ENCODE measurements at places on chromosomes 3 and 15. TPM values are rescaled to one million over a fixed set of nuclear protein-coding genes. Genes with fewer than 3 reads are reported as not detected.

Gene NTRK3
- 0.10 TPM for polyA plus RNA-seq

Gene ALDH1A2
- polyA plus RNA-seq, result 0.50 TPM

Gene TTLL13
- polyA plus RNA-seq, result 0.04 TPM

- no peak for DNase-seq
These were observed 160.7 kb downstream of the BBX start for GRCh38 chr3:107683447-107683846.

DNA sequence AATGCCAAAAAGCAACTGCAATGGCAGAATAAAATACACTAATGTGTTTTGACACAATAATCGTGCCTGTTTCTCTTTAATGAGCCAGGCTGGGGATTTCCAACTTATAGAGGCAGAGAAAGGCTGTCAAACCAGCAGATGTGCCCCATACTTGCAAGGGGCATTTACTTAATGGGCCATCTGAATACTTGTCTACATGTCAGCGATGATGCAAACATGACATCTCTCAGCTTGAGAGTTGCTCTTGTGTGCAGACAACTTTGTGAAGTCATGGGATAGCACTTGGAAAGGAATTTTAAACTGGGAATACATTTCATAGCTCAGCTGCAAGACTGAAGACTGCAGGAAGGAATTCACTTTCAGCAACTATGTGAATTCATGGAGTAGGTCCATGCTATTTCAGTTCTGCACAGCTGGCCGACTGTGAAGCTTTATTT is 127.4 kb upstream of the ADAMTS9 start:
- peak; percentile 6 for DNase-seq

DNA sequence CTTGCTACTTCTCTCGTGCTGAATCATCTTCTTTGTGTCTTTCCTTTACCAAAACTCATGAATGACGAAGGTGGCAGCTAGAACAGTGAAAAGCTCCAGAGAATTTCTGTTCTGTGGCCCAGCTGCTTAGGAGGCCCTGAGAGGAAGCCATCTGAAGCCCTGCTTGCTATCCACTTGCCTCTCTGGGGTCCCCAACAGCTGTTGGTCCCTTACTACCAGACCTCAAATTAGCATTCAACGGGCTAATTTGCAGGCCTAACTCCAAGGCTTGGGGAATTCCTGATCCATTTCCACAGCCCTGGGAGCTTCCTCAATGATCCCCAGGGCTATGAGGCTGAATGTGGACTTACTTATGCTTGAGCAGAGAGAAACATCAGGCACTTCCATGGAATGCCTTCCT is 37.5 kb upstream of the FSTL1 start:
- DNase-seq, result no peak

DNA sequence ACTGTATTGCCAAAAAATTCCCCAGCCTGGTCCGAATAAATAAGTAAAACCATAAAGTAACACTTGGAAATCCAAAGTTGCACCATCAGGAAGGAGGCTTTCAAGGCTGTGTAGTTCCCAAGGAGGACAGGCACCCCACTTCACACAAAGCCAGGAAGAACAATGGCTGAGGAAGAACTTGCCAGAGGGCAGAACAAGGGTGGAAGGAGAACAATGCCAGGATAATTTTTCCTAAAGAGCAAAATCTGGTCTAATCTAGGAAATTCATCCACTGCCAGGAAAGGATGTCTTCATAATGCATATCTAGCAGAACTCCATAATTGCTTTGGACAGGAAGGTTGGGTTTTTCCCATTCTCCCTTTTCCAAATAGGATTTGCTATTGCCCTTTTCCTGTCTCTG is 15.7 kb upstream of the ARID3B start:
- no peak for DNase-seq

DNA sequence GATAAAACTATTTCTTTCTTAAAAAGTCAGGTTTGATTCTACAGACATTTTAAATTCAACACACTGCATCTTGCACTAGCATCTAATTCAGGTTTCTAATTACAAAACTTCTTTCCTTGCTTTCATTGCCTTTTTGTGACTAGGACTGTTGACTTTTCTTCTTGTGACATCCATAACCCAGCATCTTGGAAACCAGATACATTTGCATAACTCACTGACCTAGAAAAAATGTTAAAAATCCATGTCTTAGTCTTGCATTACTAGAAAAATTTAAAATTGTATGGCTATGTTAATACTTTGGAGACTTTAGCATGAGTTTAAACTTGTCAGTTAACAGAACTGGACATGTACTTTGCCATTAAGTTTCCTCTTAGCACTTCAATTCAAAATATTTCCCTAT is 72.7 kb downstream of the DTWD1 start:
- DNase-seq, result no peak

DNA sequence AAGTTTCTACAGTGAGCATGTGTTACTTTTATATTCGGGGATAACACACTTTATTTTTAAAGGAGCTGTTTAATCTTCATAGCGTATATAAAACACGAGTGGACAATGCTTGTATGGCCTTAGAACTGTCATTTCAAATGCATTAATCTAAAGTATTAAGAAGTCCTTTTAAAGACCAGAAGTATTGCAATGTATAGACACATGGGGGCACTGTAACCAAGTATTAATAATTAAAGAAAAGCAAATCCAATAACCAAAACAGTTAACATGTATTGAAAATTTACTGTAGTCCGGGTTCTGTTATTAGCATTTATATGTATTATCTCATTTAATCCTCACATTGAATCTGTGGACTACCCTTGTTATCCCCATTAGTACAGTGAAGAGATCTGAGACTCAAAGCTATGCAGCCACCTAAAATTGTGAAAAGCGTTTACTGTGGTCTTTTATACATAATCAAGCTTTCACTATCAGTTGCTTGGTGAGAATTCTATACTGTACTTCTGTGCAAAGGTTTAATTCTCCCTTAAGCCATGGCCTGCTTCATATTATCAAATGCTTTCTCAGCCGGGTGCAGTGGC is 10.1 kb downstream of the ARL14 start:
- no peak for DNase-seq

DNA sequence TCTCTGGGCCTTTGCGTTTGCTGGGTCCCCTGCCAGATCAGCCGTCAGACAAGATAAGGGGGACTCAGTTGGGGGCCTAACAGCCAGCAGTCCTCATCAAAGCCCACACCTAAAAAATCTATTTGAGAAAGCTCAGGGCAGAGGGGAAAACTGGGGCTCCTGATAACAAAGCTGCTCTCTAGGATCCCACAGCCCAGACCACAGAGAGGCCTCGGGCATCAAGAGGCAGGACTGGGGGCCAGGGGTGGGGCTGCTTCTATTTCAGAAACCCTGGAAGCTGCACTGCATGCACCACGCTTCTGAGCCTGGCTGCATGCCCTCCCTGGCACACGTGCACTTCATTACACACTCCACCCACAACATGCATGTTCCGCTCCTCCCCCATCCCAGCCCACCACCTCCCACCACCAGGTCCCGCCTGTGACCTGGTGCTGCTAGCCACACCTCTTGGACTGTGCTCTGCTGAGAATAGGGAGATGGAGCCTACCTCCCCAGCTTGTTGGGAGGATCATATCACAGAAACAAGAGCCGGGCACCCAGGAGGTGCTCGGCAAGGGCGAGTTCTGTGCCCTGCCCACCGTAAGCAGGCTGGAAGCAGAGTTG is 26.6 kb downstream of the FBLN2 start:
- no peak for DNase-seq

GRCh38 chr3:114565216-114565615 is 271.4 kb downstream of the TIGIT start:
- no peak for DNase-seq

GRCh38 chr3:188197388-188197847 is 43.5 kb downstream of the LPP start:
- DNase-seq, result no peak

- DNase-seq, result no peak
These were observed 172.5 kb downstream of the ALDH1A2 start for GRCh38 chr15:57893040-57893439.

- no peak for DNase-seq
These were observed 155.7 kb downstream of the EEFSEC start for GRCh38 chr3:128309026-128309425.

GRCh38 chr3:84904816-84905555 is 53.8 kb upstream of the CADM2 start:
- DNase-seq, result no peak

GRCh38 chr3:119227070-119227850 is 13.4 kb downstream of the B4GALT4 start:
- DNase-seq, result no peak

DNA sequence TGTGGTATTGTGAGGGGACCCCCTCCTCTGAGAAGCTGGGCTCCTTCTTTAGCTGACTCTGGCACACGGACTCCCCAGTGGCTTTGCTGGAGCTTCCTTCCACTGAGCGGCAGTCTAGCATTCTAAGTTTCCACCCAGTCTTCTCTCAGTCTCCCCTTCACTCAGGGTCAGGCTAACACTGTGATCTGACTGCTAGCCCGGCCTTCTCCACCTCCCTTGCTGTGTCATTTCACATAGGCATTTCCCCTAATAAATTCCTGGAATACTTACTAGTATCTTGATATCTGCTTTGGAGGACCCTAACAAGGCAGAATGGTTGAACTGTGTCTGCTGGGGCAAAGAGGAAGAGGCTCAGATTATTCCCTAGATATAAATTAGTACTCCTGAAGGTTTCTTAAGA is 106.2 kb upstream of the THBS1 start:
- DNase-seq, result no peak

DNA sequence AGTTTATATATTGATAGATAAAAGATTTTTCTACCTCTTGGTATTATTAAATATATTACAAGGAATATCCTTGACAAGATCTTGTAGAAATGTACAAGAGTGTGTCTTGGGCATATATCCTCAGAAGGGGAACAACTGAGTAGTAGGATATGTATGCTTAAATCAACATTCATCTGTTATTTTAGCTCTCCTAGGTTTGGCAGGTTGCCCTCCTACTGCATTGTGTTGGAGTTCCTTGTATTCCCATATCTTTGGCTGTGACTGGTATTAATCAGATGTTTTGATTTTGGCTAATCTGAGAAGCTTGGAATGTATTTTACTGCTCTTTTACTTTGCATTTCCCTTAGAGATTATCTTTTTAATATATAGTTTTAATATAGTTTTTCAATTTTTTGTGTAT is 4.6 kb downstream of the MYRIP start:
- DNase-seq, result no peak

DNA sequence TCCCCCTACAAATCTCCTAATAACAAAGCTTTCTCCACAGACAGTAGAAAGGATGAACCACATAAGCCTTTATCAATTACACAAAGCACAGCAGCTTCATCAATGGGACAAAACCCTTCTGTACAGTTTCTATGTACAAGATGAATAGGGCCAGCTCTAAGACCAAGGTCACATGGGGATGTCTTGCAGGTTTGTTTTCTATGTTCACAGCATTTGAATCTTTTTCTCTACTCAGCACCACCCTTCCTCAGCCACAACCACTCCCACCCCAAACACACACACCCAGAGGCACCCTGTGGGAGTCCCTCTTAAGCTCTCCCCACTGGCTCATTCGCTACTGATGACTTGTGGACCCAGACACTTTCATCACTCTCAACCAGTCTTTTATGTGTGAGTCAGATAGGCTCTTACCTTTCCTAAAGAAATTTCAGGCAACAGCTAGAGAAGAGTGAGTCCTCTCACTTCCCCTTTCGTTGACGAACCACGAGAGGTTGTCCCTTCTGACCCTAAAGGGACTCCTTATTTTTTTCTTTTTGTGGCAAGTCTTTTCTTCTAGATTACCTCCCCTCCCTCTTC is 57.9 kb downstream of the ARHGAP31 start:
- no peak for DNase-seq

GRCh38 chr3:54549607-54550220 is 378.1 kb downstream of the LRTM1 start:
- DNase-seq, result no peak

DNA sequence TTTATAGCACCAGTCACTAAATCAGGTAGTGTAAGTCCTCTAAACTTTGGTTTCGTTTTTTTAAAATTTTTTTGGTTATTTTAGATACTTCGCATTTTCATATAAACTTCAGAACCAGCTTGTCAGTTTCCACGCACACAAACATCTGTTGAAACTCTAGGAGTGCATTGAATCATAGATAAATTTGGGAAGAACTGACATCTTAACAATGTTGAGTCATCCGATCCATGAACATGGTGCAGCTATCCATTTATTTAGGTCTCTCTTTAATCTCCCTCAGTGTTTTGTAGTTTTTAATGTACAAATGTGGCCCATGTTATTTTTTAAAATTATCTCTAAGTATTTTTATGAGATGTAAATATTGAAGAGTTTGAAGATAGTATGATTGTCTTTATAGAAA is 17.7 kb downstream of the TICRR start:
- no peak for DNase-seq

- no peak for DNase-seq
These were observed 15.0 kb upstream of the TM6SF1 start for GRCh38 chr15:83092309-83092976.

Measured in BJ (cell line).